ENCODE measurements at places on chromosomes 7 and 10. TPM values are rescaled to one million over a fixed set of nuclear protein-coding genes. Genes with fewer than 3 reads are reported as not detected.

- no peak for DNase-seq
Measured at GRCh38 chr7:120539321-120539720, 266.3 kb downstream of the KCND2 start.

GRCh38 chr7:116708248-116708647 lies 36.3 kb downstream of the MET start:
- DNase-seq = no peak

HOXA10 gene
- not detected for total RNA-seq

MYO3A gene
- total RNA-seq = not detected

GRCh38 chr10:4698075-4698474 lies 127.9 kb upstream of the AKR1E2 start:
- DNase-seq = no peak

- no peak for DNase-seq
Measured at GRCh38 chr7:42017349-42017986, 219.5 kb downstream of the GLI3 start.

- no peak for DNase-seq
Measured at GRCh38 chr7:157073335-157073734, 62.9 kb upstream of the MNX1 start.

DNA sequence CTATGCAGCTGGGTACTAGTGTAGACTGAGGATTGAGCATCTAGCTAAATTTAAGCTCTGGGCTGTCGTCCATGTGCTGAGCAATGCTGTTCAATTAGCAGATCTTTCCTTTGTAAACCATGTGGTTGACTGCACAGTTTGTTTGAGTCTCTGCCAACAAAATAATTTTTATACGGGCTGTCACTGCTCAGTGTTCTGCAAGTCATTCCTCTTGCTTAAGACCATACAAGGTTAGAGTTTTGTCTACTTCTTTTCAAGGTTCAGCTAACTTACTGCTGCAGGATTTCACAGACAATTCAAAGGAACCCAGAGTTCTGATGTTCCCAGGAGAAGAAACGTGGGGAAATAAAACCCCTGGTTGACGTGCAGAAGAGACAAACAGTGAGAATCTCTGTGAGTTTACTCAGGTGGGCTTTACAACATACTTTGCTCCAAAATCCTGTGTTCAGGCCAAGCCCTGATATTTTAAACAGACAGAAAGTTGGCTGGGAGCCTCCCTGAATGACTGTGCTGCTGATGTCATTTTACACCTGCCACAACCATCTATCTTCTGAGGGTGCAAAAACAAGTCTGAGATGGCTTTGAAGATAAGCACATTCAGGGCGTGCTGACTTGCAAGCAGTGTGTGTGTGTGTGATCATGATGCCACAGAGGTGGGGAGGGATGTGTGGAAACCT lies 177.1 kb upstream of the SVIL start:
- no peak for DNase-seq

GRCh38 chr10:49323171-49323895 lies 24.4 kb downstream of the C10orf71 start:
- peak; percentile 91 for DNase-seq

DNA sequence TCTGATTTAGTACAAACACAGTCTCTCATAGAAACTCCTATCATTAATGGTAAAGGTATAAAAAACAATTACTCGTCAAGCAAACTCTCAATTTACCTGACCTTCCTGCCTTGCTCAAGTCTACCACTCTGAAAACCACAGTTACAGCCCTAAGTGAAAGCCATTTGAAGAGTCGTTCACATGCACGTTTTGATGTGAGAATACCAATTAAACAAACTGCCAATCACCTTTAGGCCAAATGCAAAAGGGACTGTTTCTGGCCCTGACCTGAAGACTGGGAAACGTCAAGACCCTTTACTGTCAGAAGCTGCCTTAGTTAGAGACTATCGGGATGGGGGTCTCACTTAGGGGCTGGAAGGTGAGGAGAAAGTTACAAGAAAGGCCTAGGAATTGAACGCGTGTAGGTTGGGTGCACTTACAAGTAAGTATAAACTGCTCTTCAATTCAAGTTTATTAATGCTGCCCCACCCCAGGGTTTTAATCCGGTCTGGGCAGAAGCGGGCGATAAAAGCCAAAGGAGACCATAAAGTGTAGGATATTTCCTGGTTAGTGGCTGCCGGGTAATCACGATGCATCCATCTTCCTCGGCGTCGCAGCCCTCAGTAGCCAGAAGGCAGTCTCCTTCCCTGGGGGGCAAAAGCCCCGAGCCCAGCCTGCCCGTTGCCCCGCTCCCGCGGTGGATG lies 935 bp downstream of the TM9SF3 start:
- DNase-seq = no peak

- DNase-seq = no peak
Measured at GRCh38 chr10:89615112-89615511, 29.9 kb downstream of the PANK1 start.

NEUROG3 gene
- not detected for total RNA-seq

GRCh38 chr10:130607366-130607765 lies 471.2 kb downstream of the GLRX3 start:
- peak; percentile 86 for DNase-seq

- no peak for DNase-seq
Measured at GRCh38 chr7:28069807-28070206, 110.8 kb downstream of the JAZF1 start.

CPEB3 gene
- total RNA-seq = 10.9 TPM

HOXA7 gene
- total RNA-seq = 0.46 TPM

DNA sequence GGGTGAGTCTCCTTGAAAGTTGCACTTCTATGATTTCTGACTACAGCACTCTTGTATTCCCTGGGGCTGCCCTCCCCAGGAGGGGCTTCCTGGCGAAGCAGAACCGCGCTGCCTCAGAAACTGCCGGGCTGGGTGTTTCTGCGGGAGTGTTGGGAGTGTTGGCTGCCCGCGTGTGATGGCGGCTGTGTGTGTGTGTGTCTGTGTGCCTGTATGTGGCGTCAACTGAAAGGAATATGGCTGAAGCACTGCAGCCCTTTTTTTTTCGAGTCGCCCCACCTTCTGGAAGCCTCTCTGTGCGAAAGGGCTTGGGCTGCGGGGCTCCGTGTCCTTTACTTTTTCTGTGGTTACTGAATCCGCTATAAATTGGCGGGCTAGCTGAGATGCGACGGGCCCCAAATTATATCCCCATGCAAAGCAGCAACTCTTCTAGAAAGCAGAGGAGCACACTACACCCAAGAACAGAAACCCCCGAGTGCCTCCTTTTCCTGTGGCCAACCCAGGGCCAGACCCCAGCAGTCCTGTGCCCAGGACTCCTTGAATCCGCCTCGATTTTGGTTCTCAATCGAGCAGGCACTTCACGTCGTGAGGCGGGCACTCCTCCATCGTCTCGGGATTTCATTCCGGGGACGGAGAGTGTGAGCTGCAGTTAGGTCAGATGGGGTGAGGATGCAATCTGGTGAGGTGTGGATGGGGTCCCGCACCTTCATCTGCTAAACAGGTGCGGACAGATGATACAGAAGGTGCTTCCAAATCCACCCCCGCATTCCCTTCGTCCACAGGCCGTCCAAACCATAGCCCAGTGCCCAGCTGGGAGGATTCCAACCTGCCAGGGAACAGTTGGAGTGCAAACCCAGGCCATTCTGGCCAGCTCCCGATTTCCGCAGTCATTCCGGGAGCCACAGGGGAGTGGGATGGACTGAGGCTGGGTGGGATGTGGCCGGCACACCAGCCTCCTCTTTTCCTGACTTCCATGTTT lies 22.5 kb upstream of the ZNF273 start:
- peak; percentile 62 for DNase-seq

GRCh38 chr10:80540618-80540980 lies 2.9 kb downstream of the SH2D4B start:
- peak; percentile 84 for DNase-seq

- no peak for DNase-seq
Measured at GRCh38 chr7:27762062-27762461, 22.1 kb downstream of the TAX1BP1 start.

DNA sequence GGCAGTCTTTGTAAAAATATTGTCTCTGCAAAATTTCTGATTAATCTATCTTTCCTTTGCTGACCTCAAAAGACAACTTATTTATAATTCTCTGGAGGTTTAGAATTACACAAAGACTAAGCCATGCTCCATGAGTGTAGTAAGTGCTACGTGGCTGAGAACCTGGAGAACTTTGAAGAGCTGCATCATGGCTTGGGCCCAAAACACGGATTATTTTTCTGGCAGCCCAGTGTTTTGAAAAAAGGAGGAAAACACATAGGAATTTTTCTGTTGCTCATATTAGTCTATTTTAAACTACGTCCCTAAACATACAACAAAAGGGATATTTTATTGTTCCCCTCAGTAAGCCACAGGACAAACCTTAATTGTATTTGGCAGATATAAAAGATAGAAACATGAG lies 360.7 kb upstream of the MYO3A start:
- DNase-seq = no peak

- DNase-seq = no peak
Measured at GRCh38 chr7:101598986-101599771, 29.9 kb downstream of the MYL10 start.

DNA sequence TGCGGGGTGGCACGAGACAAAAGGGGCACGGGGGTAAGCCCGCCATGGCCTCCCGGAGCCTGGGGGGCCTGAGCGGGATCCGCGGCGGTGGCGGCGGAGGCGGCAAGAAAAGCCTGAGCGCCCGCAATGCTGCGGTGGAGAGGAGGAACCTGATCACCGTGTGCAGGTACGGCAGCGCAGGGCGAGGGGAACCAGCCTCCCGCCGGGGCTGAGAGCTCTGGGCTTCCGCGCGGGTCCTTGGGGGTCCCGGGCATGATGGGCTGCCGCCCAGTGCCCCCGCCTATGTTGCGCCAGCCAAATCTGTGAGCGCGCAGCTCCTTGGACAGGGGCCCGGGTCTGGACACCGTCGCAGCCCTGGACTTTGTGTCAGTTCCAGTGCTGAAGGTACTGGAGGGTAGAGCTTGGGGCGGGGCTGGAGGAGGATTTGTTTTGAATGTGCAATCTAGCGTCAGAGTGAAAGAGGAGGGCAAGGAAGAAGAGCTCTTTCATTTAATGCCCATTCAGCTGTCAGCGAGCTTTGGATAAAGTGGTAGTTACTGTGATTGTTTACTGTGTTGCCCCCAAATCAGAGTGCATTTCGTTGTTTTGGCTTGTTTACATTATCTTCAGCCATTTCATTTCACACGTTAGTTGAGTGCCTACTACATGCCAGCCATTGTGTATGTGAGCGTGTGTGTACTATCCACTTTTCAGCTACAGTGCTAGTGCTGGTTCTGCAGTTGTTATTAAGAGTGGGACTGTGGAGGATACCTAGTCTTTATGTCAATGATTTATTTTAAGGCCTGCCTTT lies 777 bp downstream of the RUNDC3B start:
- no peak for DNase-seq

LOXL4 gene
- total RNA-seq = 19.4 TPM

- no peak for DNase-seq
Measured at GRCh38 chr10:77905781-77906180, 20.8 kb downstream of the DLG5 start.

DNA sequence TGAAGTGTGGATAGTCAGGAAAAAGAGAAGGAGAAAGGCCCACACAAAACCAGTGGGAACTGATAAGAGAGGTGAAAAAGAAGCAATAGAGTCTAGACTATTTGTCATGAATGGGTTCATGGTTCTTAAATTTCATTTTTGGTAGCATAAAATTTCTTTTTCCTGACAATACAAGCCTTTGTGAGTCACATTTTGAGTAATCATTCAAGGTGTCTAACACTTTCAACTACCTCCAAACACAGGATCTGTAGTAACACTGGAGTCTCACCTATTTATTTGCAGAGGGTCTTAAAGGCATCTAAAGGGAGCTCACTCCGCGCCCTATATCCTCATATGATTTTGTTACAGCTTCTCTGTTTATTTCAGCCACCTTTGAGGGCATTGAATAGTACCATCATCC lies 96.0 kb downstream of the SAMD9 start:
- no peak for DNase-seq

- DNase-seq = no peak
Measured at GRCh38 chr7:50095634-50096033, 2.6 kb upstream of the ZPBP start.

- DNase-seq = no peak
Measured at GRCh38 chr10:74165530-74165901, 14.5 kb downstream of the ADK start.

- no peak for DNase-seq
Measured at GRCh38 chr10:124378881-124379471, 39.7 kb downstream of the OAT start.

SLC29A4 gene
- 6.3 TPM for total RNA-seq

- DNase-seq = no peak
Measured at GRCh38 chr7:55570939-55571338, 1.4 kb downstream of the VOPP1 start.

INMT gene
- 172 TPM for total RNA-seq

DNA sequence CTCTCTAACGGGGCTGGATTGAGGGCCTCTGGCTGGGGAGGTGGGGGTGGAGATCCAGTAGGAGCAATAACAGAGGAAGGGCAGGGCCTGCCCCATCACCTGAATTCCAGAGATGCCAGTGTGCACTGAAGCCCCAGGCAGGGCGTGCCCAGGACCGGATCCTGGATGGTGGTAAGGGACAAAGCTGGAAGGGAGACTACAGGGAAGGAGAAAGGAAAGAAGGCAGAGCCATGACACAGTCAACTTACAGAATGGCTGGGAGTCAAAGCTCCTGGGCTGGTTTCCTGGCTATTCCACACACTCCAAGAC lies 666 bp downstream of the TMEM139 start:
- no peak for DNase-seq

DNA sequence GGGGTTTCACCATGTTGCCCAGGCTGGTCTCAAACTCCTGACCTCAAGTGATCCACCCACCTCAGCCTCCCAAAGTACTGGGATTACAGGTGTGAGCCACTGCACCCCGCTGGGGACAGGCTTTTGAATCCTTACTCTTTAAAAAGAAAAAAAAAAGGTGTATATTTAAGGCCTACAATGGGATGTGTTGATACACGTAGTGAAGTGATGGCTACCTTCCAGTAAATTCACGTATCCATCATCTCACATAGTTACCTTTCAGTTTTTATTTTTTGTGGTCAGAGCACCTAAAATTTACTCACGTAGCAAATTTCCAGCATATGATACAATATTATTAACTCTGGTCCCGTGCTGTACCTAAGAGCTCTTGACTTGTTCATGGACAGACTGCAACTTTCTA lies 119.5 kb upstream of the INSYN2A start:
- DNase-seq = no peak

GLCCI1 gene
- 3.9 TPM for total RNA-seq

APBB1IP gene
- 5.8 TPM for total RNA-seq

GRCh38 chr10:56472978-56473377 lies 111.9 kb upstream of the ZWINT start:
- DNase-seq = no peak

- DNase-seq = no peak
Measured at GRCh38 chr7:80540836-80541235, 29.0 kb upstream of the GNAT3 start.

GRCh38 chr7:34759477-34760125 lies 101.6 kb downstream of the NPSR1 start:
- DNase-seq = no peak

GRCh38 chr7:30429156-30429530 lies 49.4 kb downstream of the NOD1 start:
- no peak for DNase-seq

GRCh38 chr7:138934367-138934766 lies 46.8 kb downstream of the KIAA1549 start:
- DNase-seq = no peak

Data from esophagus muscularis mucosa (tissue), 4 donors.